AG08396 (cell line): ENCODE measurements at places on chromosomes 3 and 15.

DNA sequence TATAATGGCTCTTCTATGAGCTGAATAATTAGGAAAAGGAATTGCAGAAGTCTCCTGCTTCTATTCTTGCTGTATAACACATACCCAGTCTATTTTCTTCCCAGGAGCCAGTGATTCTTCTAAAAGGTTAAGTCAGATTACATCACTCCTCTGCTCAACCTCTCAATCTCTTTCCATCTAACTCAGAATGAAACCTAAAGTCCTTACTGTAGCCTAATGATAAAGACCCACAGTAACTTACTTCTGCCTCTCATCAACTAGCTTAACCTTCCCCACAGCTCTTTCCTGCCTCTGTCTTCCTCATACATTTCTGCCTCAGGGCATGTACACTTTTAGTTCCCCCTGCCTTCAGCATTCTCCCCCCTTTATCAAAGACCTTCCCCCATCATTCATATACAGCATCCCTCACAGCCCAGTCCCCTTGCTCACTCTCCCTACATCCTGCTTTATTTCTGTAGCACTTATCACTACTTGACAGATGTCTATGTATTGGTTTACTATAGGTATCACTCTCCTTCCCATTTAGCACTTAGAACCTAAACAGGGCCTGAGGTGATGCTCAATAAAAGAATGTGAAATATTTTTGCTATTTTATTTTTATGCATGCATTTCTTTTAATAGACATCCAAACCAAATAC lies 28.5 kb upstream of the CMTM6 start:
- DNase-seq, result no peak

- no peak for DNase-seq
Observed at GRCh38 chr3:155504682-155505081, 211.2 kb upstream of the STRIT1 start.

- DNase-seq, result no peak
Observed at GRCh38 chr3:17081520-17081919, 196.8 kb downstream of the PLCL2 start.

GRCh38 chr3:76138921-76139320 lies 353.6 kb upstream of the ZNF717 start:
- DNase-seq, result no peak

DNA sequence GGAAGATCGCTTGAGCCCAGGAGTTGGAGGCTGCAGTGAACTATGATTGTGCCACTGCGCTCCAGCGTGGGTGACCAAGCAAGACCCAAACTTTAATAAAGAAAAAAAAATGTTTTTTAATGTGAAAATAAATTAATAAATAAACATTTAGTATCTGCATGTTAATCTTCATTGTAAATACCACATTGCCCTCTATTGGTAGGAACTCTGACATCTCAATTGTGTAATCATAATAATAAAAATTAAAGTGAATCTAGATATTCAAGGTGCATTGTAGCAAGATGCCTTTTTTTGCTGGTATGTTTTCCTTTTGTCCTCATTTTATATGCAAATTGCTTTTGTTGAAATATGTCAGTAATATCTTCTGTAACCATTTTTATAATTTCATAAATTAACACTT lies 95.0 kb upstream of the LIMD1 start:
- peak; percentile 14 for DNase-seq

- DNase-seq, result no peak
Observed at GRCh38 chr3:166902374-166902773, 477.7 kb downstream of the ZBBX start.

DNA sequence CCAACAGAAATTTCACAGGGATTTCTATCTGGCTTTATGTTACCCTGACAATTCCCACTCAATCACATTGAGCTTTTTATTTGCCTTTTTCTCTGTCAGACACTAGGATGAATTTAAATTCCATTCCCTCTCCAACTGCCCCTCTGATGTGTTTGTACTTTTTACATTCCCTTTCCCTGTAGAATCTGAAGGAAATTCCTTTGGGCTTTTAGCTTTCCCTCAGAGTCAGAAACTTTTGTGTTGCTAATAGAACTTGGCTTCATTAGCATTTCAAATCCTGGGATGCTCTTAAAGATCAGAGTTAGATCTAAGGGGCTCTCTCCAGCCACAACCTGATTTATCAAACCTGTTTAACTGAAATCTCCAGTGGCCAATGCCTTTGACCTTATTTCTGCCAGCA lies 7.9 kb upstream of the RARB start:
- DNase-seq, result no peak

DNA sequence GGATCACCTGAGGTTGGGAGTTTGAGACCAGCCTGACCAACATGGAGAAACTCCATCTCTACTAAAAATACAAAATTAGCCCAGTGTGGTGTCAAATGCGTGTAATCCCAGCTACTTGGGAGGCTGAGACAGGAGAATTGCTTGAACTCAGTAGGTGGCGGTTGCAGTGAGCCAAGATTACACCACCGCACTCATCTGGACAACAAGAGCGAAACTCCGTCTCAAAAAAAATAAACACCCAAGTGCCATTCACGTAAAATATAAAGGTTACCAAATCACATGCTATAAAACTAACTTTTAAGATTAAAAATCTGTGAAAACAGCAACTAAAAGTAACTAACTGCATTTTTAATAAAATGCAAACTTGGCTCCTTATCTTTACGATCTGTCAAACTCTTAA lies 8.9 kb downstream of the TRIM59 start:
- DNase-seq, result no peak

- DNase-seq, result no peak
Observed at GRCh38 chr3:71416876-71417275, 166.7 kb downstream of the FOXP1 start.

DNA sequence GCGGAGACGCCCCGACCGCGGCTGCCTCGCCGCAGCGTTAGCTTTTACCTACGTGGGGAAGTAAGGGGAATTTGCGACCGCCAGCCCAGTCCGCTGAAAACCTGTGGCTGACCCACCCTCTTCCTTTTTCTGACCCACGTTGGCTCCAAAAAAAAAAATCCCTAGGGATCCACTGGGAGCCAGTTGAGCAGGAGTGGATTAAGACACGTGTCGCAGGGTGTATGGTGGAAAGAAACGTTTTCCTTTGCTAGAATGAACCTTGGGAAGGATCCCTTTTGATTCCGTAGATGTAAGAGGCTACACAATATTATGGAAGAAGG lies 575 bp upstream of the PCYT1A start:
- no peak for DNase-seq

- DNase-seq, result peak; percentile 11
Observed at GRCh38 chr3:29281344-29282241, 722 bp downstream of the RBMS3 start.

DNA sequence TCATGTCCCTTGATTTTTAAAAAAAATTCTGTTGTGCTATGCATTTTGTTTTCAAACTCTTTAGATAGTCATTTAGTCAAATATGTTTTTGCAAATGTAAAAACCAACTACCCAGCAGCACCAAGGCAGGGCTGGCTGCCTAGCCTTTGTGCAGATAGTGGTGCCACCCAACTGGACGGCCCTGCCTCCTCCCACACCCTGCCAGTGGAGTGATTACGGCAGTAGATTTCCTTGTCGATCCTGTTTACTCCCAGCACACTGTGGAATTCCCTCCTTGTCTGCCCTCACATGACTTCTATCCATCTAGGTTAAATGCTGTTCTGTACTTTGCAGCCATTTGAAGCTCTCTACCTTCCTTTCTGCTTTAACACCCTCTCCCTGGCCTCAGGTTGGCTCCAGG lies 79.4 kb upstream of the PLXNA1 start:
- no peak for DNase-seq

DNA sequence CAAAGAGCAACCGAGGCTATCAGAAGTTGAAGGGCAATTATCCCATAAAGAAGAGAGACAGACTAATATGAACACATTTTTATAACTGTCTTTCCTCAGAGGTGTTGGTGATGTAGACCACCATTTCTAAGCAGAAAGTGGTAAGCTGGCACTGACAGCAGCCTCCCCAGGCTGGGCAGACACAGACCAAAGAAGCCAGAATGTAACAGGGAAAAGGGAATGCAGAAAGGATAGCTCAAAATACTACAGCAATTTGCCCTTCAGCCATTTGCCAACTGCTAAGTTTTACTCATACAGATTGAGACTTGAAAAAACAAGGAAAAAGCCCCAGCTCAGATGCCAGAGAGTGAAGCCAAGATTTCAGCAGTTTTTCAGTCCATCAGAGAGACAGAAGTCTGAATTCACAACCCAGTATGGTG lies 73.5 kb upstream of the ABI3BP start:
- DNase-seq, result no peak

DNA sequence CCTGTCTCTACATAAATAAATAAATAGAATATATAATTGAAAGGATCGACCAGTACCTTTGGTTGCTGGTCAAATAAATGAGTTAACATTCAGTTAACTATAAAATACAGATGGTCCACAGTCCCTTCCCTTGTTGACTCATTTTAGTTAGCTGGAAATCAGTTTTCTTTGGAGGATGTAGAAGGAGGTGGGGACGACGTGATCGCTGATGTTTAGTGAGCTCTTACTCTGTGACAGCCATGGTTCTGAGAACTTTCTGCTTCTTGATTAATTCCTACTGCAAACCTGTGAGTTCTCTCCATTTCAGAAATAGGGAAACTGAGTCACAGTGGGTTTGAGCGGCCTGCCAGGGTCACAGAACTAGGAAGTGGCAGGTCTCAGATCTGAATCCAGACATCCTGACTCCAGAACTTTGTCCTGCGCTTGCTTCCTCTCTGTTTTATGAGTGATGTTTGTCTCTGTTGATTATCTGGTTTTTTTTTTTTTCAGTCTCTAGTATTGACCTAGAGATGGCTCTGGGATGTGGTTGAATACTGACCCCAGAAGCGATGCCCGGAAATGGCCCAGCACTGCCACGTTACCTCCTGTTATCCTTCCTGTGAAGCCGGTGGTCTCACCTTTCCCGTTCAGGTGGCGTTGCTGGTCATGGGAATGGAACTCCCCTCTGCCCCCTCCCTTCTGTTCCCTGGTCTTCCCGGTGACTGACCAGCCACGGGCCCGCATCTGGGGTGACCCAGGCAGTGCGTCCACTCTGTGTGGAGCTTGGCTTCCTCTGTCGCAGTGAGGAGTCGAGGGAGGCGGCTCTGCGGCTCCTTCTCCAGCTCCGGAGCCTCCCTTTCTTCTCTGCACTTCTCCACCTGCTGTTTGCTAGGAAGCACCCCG lies 18.2 kb downstream of the SYNM start:
- DNase-seq, result no peak

DNA sequence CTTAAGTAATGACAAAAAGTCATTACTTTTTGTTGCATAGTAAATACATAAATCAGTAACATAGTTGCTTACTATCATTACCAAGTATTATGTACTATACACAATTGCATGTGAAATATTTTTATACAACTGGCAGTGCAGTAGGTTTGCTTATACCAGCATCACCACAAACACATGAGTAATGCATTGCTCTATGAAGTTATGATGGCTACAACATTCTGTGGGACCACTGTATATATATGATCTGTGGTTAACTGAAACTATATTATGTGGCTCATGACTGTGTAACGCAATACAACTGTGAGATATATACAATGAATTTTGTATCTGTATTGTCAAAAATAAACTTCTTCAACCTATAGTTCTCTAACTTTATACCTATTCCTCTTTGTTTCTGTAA lies 113.7 kb upstream of the RBMS3 start:
- DNase-seq, result no peak

DNA sequence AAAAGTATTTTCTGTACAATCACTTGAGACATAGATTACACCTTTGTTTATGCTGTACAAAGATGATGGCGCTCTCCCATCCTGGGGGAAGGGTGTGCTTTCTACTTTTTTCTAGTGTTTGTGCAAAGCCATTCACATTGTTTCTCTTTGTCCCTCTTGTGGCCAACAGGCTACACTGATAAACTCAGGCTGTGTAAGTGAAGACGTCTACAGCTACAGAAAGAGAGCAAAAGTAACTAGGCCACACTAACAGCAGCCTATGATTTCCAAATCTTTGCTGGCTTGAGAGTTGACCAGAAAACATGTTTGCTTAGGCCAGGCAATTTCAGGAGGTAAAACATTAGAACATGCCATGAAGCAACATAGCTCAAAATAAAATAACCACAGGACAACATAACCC lies 75.1 kb downstream of the FOXB1 start:
- DNase-seq, result no peak

GRCh38 chr3:155064920-155065319 lies 15.2 kb upstream of the MME start:
- no peak for DNase-seq

DNA sequence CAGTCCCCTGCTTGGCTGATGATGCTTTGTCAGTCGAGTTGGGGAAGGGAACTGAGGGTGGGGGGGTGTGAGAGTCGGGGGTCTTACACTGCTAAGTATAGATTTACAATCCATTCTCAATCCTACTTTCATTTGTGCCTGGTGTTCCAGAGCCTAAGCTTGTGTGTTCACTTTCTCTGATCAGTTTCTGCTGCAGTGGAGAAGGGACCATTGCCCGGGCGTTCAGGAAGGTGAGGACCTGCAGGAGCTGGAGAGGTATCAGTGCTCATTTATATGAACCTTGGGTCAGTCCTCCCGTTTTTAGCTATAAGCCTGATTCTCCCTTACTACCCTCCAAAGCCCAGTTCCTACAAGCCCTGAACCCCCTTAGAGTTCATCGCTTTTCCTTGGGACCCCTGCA lies 41.0 kb upstream of the TRAK1 start:
- no peak for DNase-seq

- DNase-seq, result peak; percentile 20
Observed at GRCh38 chr3:154310840-154311239, 13.4 kb downstream of the DHX36 start.
